ENCODE measurements at places on chromosomes 2 and 18.

- DNase-seq: no peak
Measured at GRCh38 chr18:7817575-7818230, 250.6 kb downstream of the PTPRM start.

DNA sequence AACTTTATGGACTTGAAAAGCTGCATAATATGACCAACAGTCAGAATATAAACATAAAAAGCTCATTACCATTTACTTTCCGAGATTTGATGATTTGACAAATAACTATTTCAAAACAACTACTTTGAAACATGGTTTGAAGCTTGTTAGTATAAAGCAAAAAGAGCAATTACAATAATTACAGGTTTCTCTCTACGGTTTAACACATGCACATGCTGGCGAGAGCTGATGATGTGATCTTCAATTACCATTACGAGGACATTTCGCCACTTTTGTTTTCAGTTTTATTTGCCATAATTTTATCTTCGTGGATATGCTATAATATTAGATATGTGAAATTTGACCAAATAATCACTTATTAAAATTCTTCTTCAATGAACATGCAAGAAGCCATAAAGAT lies 270.1 kb downstream of the TCF4 start:
- DNase-seq: no peak

DNA sequence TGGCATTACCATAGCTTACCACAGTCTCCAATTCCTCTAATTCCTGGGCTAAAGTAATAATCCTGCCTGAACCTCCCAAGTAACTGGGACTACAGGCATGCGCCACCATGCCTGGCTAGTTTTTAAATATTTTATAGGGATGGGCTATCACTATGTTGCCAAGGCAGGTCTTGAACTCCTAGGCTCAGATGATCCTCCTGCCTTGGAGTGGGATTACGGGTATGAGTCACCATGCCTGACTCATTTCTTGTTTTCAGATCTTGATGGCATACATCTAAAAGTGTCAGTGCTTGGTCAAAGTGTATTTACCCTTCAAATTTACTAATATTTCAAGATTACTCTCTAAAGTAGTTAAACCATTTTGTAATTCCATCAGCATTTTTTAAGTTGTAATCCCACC lies 9.4 kb upstream of the SOCS6 start:
- DNase-seq: no peak

- no peak for DNase-seq
Measured at GRCh38 chr18:24031318-24031717, 16.8 kb downstream of the TTC39C start.

DNA sequence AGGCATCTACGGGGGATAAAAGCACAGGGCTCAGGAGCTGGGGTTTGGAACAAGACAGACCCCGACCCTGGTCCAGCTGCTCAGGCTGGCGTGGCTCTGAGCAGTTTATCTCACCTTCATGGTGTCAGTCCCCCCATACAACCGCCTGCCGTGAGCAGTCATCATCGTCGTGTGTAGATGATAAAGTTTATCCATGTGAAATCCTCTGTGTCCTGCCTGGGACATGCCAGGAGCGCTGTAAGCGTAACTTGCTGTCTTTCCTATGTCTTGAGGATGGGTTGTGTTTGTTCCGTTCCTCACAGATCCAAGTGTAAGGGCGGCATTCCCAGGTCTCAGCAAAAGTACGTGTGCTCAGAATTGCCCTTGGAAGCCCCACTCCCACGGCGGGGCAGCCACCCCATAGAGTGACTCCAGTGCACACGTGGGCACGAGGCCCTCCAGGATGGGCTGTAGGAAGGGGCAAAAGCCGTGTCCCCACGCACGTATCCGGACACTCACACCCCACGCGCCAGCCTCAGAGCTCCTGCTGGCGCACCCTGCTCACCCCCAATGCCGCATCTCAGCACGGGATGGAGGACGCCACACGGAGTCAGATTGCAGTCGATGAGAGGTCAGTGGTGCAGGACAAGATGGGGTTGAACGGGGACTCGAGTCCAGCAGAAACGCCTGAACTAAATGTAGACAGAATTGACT lies 50.9 kb downstream of the ADI1 start:
- DNase-seq: no peak

DNA sequence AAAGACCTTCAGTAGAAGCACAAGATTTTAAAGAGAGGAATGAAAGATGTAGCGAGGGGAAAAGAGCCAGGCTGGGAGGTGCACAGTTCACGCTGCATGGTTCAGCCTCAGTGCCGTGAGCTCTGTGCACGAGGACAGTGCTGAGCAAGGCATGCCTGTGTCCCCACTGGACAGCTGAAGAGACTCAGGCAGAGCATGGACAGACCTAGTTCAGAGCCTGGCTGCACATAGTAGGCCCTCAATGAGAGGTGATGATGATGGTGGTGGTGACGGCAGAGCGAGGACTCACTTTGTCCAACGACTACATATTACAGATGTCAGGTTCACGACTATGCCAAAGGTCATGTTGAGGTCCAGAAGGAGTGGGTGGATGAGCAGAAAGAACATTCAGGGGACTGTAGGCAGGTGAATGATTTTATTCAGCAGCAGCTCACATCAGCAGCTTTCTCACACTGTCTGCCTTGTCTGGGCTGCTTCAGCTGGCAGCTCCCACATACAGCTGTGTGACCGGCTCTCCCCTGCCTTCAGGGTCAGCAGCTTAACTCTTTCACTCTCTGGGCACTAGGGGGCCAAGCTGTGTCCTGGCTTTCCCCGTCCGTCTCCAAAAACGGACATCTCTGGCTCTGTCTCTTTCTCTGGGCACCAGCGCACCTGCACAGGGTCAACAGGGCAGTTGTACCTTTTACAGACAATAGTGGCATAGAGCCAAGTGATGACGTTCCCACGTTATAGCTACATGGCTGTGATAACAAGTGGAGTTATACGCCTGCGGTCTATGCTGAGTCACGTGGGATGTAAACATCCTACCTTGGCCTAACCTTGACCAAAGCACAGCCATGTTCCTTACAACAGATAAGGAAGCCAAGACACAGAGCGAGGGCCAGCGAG lies 128.8 kb upstream of the MSH6 start:
- DNase-seq: no peak

GRCh38 chr2:234318361-234318760 lies 178.5 kb downstream of the ARL4C start:
- no peak for DNase-seq

GRCh38 chr2:10042301-10043161 lies 819 bp upstream of the KLF11 start:
- peak; percentile 21 for DNase-seq

DNA sequence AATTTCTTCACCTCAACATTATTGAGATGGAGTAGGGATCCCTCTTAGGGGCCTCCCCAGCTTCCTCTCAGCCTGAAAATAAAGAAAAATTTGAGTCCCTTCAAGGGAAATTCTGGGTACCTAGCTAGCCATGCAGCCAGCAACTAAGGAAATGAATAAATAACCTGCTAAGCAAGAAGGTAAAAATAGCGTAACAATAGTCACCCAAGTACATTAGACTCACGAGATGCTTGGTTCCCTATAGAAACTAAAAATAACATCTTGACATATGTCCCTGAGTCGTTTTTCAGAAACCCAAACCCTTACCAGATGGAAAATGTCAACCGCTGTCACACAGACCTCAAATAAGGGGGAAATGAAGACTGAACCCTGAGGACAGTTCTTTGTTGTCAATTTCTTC lies 51.9 kb downstream of the CACNB4 start:
- DNase-seq: no peak

DNA sequence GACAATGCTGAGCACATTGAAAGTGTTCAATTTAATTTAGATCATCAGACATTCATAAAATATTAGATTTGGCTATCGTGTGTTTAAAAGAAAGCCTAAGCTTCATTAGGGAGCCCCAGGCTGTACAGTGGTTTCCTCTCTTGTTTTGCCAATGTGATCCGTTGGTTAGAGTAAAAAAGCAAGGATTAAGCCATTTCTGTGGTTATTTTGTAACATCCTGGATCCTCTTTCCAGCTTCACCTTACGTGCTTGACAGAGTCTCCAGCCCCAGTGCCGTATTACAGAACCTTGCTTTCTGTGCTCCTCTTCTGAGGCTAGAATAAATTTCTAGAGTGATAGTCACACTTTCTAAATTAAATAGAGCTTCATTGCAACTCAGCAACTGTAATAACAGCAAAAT lies 289.3 kb upstream of the LINC00305 start:
- peak; percentile 79 for DNase-seq

- DNase-seq: no peak
Measured at GRCh38 chr2:46796031-46796430, 119.6 kb downstream of the MCFD2 start.

GRCh38 chr2:137190411-137191195 lies 425.3 kb downstream of the THSD7B start:
- no peak for DNase-seq

GRCh38 chr2:100281521-100282438 lies 40.5 kb downstream of the LONRF2 start:
- DNase-seq: no peak

GRCh38 chr2:78870343-78870967 lies 155.0 kb upstream of the REG3G start:
- DNase-seq: peak; percentile 89

DNA sequence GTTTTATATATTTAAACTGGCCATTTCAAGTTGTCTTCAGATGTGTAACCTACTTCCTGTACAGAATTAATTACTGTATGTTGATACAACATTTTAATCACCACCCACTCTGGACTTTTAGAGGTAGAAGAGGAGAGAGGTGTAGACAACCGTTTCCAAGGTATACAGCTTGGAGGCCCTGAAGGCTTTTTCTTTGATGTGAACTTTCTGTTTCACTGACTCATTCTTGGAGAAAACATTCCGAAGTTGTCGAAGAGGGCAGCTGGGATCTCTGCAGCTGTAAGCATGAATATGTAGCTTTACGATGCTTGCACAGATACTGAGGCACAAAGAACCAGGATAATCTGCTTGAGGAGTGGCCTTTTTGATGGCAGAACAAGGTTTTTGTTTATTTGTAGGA lies 137.0 kb downstream of the NCKAP5 start:
- DNase-seq: no peak

DNA sequence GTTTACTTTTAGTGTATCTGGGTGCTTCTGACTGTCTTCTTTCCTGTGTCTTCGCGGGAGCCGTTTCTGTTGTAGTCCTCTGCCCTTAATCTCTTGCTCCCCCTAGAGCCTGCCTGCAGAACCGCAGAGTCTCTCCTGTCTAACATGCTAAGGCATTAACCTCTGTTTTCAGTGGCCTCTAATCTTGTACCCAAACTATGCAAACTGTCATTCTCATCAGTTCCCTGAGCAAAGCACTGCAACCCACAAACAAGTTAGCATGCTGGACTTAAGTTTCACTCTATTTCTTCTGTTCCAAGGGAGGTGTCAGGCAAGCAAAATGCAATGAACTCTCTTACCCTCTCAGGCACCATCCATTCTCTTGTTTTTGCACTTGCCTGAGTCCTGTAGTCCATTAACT lies 138.4 kb downstream of the OTX1 start:
- DNase-seq: no peak

- no peak for DNase-seq
Measured at GRCh38 chr2:160225722-160226121, 25.6 kb upstream of the ITGB6 start.

DNA sequence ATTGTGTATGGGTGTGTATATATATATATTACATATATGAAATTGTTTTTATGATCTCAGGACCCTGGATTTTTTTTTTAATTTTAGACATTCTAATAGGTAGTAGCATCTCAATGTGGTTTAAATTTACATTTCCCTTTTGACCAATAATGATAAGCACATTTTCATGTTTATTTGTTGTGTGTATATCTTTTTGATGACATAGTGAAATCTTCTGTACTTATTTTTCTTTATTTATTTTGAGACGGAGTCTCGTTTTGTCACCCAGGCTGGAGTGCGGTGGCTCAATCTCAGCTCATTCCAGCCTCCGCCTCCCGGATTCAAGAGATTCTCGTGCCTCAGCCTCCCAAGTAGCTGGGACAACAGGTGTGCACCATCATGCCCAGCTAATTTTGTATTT lies 35.1 kb upstream of the CYBRD1 start:
- no peak for DNase-seq

DNA sequence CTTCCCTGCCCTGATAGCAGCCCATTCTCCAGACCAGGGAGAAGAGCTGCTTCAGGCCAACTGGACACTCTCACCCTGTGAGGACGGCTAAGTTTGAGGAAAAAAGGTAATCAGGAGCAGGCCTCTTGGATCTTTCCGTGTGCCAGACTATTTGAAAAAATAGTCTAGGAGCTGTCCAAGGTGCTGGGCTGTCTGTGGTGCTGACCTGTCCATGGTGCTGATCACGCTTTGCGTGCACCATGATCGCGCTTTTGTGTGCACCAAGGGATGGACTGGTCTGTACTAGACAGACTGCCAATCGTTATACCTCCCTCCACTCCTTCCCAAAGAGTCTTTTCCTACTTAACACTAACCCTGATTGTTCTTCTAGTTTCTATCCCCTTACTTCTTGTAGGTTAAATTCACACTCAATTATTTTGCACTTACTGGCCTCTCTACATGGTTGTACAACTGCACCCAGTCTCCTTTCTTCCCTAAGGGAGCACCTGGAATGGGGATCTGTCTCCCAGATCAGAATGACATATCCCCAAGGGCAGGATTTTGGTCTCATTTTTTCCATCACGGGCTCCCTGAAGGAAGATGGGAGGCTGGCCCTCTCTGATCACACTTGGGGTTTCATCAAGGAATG lies 295.4 kb downstream of the CELF4 start:
- DNase-seq: no peak

DNA sequence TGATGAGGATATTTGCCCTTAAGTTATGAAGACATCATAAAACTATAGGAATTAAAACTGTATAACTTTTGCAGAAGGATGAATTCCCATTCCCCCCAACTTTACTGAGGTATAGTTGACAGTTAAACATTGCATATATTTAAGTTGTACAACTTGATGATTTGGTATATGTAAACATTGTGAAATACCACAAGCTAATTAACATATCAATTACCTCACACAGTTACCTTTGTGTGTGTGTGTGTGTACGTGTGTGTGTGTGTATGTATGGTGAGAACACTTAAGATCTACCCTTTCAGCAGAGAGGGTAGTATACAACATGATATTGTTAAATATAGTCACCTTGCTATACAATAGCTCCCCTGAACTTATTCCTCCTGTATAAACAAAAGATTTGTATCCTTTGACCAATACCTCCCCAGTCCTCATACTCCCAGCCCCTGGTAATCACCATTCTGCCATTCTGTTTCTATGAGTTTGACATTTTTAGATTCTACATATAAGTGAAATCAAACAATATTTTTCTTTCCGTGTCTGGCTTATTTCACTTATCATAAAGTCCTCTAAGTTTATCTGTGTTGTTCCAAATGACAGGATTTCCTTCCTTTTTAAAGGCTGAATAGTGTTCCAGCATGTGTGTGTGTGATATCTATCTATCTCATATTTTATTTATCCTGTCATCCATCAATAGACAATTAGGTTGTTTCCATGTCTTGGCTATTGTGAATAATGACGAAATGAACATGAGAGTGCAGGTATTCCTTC lies 48.2 kb upstream of the FAM136A start:
- no peak for DNase-seq

DNA sequence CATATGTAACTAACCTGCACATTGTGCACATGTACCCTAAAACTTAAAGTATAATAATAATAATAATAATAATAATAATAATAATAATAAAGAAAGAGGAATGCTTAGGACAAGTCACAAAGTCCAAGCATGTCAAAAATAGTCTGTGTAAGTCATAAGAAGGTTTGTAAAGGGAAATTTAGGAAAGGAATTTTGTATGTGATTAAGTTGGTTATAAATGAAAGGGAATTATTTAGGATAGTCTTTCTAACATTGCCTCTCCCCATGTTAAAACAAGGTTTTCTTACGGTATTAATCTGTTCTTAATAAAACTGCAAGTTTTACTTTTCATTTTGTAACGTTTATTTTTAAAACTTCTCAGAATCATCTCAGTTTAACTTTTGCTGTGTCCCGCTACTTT lies 62.8 kb downstream of the SESTD1 start:
- no peak for DNase-seq

- DNase-seq: no peak
Measured at GRCh38 chr2:38416296-38417036, 39.4 kb upstream of the ATL2 start.

Measured in GF-D8 (cell line).